ENCODE measurements at places on chromosomes 7 and 10.

DNA sequence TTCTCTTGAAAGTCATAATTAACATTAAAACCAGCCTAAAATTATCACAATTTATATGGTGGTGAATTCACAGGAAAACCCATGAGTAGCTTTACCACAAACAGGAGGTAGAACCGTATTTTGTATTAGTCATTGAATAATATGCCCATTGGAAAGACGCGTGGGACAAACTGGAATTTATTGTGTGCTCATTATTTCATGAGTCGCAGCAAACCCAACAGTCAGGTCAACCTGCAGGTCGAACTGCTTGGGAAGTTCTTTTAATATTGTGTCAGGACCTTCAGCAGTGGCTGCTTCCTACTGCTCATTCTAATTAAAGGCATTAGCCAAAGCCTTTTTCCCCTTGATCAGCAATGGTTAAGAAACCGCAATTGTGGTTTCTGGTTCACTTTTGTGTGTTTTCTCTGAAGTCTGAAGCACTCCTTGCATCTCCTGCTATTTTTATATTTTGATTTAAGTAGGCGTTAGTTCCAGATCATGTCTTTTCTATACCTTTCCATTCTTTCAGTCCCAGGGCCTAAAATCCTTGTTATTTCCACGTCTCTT lies 100.1 kb downstream of the RAB11FIP2 start:
- DNase-seq, result no peak

- no peak for DNase-seq
These were observed 92.3 kb upstream of the KDM7A start for GRCh38 chr7:140269004-140269638.

- peak; percentile 24 for DNase-seq
These were observed 628 bp downstream of the PARP12 start for GRCh38 chr7:140062118-140062527.

DNA sequence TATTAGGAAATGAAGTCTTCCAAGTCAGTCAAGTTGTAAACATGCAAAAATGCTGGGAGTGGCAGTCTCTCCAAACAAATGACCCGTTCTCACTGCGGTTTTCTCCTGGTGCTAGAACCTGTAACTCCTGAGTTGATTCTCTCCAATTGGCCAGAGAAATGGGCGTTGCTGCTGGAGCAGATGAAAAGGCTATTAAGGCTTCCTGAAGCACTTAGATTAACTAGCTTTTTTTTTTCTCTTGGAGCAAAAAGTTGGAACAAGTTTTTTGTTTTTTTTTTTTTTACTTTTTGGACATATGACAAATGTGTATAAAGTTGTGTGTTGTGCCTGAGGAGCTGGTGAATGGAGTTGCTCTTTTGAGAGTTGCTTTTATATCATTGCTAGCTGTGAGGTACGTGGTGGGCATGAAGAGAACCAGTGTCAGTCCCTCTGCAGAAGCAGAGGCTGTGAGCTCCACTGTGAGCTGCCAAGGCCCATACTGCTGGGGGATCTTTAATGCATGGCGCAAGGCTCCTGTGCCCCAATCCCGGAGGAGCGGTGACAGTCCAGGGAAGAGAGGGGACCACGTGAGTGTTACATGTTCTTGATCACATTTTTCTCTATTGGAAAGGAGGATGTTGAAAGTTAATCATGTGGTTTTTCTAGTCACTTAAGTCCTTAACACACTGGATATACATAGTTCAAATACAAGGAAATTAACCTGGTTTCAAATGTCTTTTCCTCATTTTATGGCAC lies 393.6 kb upstream of the GALNT17 start:
- peak; percentile 91 for DNase-seq

DNA sequence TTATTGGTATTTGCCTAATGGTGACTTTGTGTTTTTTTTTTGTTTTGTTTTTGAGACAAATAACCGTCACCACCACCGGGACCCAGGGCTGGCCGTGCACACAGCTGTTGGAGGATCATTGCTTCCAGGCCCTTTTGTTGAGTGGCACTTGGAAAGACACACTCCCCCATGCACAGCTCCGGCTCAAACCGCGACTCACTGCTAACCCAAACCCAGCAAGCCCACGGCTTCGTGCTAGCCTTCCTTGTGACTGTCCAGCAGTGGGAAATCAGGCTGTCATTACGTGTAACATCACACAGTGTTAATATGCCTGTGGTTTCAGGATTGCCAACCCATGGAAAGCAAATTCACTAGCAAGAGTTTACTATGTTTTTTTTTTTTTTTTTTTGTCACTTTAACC lies 17.4 kb downstream of the BNIP3 start:
- no peak for DNase-seq

GRCh38 chr7:67950321-67951083 lies 953.9 kb downstream of the TYW1 start:
- no peak for DNase-seq

- no peak for DNase-seq
These were observed 291.7 kb downstream of the THSD7A start for GRCh38 chr7:11540271-11540761.

DNA sequence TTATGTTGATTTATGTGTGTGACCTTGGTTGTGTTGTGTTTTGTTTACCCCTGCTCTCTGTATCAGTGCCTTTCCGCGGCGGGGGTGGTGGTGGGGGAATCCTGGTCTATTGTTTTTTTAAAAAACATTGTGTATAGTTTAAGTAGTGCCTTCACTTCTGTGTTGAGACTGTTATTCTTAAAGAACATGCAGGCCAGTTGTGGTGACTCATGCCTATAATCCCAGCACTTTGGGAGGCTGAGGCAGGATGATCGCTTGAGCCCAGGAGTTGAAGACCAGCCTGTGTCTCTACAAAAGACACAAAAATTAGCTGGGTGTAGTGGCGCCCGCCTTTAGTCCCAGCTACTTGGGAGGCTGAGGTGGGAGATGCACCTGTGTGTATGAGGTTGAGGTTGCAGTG lies 429.0 kb upstream of the LRGUK start:
- no peak for DNase-seq

- DNase-seq, result peak; percentile 36
These were observed 57.9 kb downstream of the AFAP1L2 start for GRCh38 chr10:114346176-114347031.

GRCh38 chr7:33792041-33792440 lies 113.3 kb upstream of the BMPER start:
- no peak for DNase-seq

- no peak for DNase-seq
These were observed 8.6 kb upstream of the SLC16A9 start for GRCh38 chr10:59718257-59718656.

DNA sequence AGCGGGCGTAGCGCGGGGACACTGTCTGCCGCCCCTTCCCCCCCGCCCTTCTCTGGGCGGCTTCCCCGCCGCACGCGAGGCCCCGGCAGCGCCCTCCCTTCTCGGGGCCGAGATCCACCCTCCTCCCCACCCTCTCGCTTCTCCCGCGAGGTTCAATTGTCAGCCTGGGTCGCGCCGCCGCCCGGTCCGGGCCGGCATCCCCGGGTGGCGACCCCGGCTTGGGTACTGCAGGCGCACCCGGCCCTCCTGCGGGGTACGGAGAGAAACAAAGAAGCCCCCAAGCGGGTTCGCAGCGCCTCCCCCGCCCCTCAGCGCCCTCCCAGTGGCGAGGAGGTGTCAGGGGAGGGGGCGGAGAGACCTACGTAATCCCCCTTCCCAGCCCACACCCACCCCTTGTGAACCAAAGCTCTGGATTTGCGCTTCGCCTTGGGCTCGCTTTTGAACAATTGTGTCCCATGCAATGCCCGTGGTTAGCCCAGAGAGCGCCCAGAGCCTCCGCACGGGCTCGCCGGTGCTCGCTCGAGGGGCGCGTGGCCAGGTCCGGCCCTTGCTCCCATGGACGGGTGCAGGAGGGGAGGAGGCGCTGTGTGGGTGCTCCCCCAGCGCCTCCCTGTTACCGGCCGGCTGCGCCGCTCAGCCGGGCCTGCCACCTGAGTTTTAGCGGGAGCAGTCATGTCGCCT lies 634 bp downstream of the HECW1 start:
- no peak for DNase-seq

- no peak for DNase-seq
These were observed 3.5 kb downstream of the APBB1IP start for GRCh38 chr10:26441491-26442214.

DNA sequence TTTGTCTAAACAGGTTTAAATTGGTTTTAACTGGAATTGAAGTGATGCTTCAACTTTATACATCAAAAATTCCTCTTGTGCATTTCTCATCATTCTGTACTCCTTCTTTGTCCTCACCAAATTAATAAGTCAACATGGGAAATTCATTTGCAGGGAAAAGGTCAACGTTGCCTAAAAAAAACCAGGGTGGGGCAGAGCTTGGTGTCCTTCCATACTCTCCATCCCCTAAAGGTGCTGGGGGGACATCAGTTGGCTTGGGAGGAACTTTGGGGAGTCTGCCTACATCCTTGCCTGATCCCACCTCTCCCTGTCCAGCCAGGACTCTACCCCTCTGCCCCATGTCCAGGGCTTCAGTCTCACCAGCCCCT lies 34.1 kb upstream of the SLC26A3 start:
- DNase-seq, result no peak

GRCh38 chr7:92727755-92728154 lies 108.6 kb downstream of the CDK6 start:
- DNase-seq, result no peak

- peak; percentile 48 for DNase-seq
These were observed 34.0 kb upstream of the DNMBP start for GRCh38 chr10:100043796-100044195.

- no peak for DNase-seq
These were observed 59.5 kb downstream of the TMEM130 start for GRCh38 chr7:98810153-98810802.

DNA sequence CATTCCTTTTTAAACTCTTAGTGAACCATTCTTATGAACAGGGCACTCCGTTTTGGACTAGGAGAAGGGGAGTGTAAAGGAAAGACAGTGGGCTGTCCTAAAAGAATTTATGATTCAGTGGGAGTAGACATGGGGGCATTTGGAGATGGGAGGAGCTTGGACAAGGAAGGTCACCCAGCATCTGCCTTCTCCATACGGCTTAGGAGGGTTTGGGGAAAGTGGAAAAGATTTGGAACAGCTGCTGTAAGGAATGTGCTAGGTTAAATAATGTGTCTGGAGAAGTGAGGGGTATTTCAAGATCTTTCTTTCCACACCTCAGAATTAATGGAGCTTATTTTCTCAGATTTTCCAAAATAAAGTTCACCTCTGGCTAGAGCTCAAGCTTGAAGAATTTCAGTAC lies 24.0 kb downstream of the SLC35G1 start:
- no peak for DNase-seq

- DNase-seq, result no peak
These were observed 31.0 kb downstream of the MKI67 start for GRCh38 chr10:128095027-128095752.

DNA sequence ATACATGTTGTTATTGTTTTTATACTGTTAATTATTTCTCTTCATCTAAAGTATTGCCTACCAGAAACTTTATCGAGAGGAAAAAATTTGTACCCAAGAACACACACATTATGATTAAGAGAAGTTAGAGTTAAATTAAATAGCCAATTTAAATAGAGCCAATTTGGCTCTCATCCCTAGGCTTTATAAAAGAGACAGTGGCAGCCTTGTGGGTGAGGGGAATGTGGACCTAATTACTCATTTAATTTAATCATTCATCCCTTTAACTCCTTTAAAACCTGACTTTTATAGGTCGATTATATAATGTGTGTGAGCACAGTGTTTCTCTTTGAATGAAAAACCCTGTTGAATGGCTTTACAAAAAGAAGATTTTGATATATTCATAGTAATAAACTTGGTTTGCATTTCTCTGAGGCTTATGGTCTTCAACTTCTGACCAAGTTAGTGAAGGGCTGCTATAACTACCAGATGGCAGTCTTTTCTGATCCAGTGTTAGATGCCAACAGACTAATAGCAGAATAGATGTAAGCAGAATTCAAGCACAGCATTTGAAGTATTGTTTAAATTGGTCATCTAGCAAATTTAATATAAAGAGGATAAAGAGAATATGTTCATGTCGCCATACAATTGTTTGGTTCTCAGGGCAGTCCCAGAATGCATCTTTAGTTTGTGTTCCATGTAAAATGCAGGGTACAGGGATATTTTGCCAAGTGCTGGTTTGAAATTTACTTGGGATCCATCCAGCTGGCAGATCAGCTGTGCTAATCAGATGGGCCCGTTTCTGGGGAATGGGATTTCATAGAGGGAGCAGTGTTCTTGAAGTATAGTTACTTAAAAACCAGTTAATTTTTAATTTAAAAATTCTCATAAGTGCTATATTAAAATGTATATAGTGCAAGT lies 25.3 kb downstream of the ADD3 start:
- DNase-seq, result no peak

GRCh38 chr10:99711129-99711719 lies 20.7 kb downstream of the COX15 start:
- DNase-seq, result peak; percentile 28

DNA sequence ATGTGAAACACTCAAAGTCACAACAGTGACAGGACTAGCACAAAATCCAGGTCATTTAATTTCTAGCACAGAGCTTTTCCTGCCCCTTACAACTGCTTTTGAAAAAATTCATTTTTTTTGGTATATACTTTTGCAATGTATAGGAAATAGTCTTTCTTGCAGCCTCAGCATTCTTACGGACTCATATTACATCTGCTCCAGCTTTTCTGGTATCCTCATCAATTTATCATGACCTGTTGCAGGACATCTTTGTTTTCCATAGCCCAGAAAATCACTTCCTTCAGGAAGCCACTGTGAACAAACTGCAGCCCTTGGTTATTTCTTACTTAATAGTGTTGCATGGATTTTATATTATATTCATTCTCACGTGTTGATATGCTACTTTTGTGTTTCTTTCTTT lies 347.9 kb upstream of the MTPN start:
- DNase-seq, result no peak

DNA sequence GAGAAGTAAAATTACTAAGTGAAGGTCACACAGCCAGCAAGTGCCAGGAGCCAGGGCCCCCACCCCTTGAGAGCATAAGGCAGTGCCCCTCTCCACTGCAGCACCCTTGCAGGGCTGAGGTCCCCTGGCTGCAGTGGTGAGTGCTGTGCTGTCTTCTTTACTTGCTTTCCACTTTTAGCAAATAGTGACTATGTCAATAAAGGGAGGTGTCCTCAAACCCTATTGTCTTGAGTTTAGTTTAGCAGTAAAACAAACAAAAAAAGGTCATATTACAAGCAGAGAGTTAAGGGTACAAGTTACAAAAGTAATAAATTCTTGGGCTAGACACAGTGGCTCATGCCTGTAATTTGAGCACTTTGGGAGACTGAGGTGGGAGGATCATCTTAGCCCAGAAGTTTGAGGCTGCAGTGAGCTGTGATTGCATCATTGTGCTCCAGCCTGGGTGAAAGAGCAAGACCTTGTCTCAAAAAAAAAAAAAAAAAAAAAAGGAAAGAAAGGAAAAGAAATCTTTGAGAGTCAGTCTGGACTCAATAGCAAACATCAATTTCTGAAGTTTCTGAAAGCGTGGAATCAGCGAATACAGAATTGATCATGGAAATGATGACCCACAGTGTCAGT lies 39.0 kb upstream of the KIF5B start:
- no peak for DNase-seq

Measured in LoVo (cell line).